ENCODE measurements at places on chromosomes 5 and 9. TPM values are rescaled to one million over a fixed set of nuclear protein-coding genes. Genes with fewer than 3 reads are reported as not detected.

DNA sequence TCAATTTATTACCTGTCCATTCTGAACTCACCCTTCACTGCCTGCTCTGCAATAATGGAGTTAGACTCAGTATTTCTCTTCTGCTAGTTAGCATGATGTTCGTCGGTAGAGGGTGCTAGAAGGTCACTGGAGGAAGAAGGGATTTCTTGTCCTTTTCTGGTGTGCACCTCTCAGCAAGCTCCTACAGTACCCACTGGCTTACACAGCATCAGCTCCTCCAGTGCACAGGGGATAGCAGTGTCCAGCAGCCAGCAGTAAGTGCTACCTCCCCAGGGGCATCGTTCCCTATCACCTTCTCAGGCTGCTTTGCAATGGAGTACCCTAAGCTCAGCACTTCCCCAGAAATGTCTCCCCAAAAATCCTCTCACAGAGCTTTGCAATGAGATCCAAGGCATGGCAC is 45.9 kb upstream of the APC start:
- H3K36me3 ChIP-seq, result no peaks in the 10 kb centered on the region
- H3K4me1 ChIP-seq, result no peaks in the 10 kb centered on the region
- no peak overlapping the region for H3K27ac ChIP-seq

DNA sequence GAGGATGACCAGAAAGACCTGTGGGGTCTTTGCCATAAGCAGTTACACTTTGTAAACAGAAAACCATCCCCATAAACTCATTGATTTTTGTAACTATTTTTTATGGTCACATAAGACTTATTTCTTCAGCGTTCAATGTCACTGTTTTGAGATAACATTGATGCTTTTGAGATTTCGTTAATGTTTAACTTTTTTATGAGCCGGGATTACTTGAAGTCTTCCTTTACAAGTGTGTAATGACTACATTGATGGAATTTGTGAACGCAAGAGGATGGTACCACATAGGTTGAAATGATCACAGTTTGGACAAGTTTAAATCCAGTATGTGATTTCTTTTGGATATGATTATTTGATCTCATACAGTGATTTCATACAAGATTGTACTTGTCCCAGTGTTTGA is 1.8 kb downstream of the SLC12A2 start:
- peaks cover 3% of the 10 kb centered on the region for H3K36me3 ChIP-seq
- peaks cover 41% of the 10 kb centered on the region for H3K4me1 ChIP-seq
- no peak for DNase-seq
- no peak overlapping the region for H3K27ac ChIP-seq

DNA sequence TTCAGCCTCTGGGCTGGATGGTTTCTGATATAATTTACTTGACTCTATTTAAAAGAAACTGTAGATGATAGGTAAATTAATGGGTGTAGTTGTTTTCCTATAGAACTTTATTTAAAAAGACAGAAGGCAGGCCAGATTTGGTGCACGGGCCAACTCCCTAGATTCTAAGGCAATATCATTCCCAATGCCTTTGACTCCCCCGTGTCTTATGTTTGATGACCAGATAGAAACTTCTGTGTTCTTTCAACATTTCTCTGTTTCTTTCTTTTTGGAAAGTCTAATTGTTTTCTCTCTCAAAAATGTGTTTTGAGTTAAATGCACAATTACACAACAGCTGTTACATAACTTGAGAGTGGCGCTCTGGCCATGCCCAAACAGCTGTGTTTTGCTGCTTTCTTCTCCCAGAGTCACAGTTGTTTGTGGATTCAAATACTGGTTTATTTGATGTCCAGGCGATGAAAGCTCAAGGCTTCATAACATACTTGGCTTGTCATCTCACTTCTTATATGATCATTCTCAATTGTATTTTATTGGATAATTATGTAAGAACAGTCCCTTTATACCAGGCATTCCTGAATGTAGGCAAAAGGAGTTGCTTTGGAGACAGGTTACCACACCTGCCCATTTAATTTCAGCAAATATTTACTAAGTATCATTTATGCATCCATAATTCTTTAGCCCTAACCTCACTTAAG is 1.7 kb upstream of the ALDH1A1 start:
- no peak for DNase-seq
- no peak overlapping the region for H3K4me3 ChIP-seq
- H3K27ac ChIP-seq, result no peak overlapping the region
- no peaks in the 10 kb centered on the region for H3K36me3 ChIP-seq
- peaks cover 4% of the 10 kb centered on the region for H3K27me3 ChIP-seq
- H3K4me1 ChIP-seq, result peaks cover 8% of the 10 kb centered on the region

DNA sequence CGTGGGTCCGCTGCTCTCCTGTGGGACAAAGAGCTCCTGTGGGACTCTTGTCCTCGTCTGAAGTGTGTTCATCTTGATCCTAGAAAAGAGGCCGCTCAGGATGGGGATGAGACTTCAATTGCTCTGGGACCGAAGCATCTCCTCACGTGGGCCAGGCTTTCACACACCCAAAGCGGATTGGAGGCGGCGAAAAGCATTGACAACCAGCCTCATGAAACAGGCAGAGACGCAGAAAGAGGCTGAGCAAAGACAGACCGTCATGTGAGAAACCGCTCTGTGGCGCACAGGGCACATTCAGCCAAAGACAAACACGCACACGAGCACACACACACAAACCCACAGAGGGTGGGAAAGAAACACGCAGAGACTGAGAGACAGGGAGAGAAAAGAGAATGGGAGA is 479.5 kb downstream of the SPATA31A7 start:
- peaks cover 6% of the 10 kb centered on the region for H3K36me3 ChIP-seq
- H3K4me1 ChIP-seq, result no peaks in the 10 kb centered on the region
- no peak overlapping the region for H3K27ac ChIP-seq
- H3K27me3 ChIP-seq, result no peaks in the 10 kb centered on the region

Gene COL23A1
- total RNA-seq, result not detected

Gene LHFPL2
- total RNA-seq, result 0.19 TPM

Data from activated CD4-positive, alpha-beta memory T cell treated with anti-CD3 and anti-CD28 coated beads for 36 hours (primary cell).